ENCODE measurements at places on chromosomes 16 and 17.

GRCh38 chr16:49350265-49351095 lies 23.1 kb upstream of the C16orf78 start:
- DNase-seq = peak; percentile 9

- peak; percentile 93 for DNase-seq
These were observed 57.3 kb upstream of the BCO1 start for GRCh38 chr16:81181013-81181720.

DNA sequence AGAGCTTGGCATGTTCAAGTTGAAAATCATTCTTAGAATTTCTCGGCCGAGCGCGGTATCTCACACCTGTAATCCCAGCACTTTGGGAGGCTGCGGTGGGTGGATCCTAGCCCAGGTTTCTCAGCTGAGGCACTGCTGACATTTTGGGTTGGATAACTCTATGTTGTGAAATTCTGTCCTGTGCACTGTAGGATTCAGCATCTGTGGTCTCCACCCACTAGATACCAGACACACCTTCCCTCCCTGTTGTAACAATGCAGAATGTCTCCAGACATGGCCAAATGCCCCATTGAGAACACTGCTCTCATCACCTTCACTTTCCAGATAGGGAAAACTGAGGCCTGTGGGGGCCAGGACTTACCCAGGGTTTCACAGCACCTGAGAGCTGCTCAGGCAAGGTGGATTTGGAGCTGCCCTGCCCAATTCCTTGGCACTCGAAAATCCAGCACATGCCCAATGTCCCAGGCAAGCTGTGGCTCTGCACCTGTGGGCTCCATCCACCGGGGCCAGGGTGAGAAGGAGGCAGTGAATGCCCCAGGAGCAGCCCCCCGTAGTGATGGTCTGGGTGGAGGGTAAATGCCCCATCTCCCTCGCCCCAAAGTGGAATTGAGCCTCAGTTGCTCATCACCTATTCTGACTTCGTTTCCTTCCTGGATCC lies 20.2 kb upstream of the TVP23A start:
- DNase-seq = no peak

- DNase-seq = peak; percentile 39
These were observed 256.9 kb downstream of the C16orf95 start for GRCh38 chr16:87060034-87060986.

- DNase-seq = peak; percentile 80
These were observed 30.6 kb upstream of the MMD start for GRCh38 chr17:55452139-55452790.

DNA sequence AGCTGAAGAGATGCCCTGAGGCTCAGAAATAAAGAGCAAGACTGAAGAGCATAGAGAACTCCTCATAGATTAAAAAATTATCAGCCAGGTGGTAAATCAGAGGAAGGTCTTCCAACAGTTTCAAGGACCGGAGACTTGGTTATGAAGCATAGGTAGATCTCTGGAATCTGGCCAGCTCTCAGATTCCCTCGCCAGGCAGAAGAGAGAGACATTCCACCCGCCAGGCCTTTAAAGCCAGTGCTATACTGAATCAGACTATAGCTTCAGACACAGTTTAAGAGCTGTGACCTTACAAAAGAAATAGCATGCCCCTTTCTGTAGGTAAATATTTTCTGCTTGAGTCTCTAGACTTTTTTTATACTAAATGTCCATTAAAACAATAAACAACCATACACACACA lies 70.3 kb downstream of the NFATC3 start:
- DNase-seq = no peak

DNA sequence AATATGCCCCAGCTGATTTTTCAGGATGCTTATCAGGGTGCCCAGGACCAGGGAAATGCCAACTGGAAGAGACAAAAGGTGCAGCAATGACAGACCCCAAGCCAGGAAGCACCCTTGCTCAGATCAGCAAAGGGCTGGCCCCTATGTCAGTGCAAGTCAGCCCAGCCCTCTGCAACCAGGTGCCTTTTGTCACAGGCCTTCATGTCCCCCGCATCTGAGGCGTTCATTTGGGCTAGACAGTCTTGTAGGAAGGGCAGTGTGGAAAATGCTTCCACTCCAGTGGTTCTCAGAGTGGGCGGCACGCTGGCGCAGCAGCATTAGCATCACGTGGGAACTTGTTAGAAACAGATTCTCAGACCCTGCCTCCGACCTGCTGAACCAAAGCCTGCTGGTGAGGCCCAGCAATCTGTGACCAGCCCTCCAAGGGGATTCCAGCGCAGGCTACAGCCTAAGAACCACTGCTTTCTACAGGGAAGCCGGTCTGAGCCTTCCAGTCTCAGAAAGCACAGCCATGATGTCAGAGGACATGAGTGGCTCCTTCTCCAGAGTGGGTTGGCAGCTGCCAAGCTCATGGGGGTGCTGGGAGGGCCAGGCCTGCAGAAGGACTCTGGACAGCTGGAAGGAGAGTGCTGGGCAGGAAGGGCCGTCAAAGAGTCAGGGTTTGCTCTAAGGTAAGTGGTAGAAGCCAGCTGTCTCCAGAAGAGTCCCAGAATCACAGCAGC lies 13.1 kb downstream of the SLC47A2 start:
- no peak for DNase-seq

DNA sequence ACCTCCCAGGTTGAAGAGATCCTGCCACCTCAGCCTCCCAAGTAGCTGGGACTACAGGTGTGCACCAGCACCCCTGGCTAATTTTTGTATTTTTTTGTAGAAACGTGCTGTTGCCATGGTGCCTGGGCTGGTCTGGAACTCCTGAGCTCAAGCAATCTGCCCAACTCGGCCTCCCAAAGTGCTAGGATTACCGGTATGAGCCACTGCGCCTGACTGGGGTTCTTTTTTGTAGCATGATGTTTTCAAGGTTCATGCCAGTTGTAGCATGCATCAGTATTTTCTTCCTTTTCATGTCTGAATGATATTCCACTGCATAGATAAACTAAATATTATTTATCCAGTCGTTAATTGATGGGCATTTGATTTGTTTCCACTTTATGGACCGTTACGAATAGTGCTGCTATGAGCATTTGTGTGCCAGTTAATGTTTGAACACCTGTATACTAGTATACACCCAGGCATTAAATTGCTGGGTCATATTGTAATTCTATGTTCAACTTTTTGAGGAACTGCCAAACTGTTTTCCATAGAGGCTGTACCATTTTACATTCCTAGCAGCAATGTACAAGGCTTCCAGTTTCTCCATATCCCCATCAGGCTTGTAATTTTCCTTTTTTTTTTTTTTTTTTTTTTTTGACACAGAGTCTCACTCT lies 24.8 kb upstream of the CEP20 start:
- no peak for DNase-seq

- no peak for DNase-seq
These were observed 63.9 kb upstream of the ARL4D start for GRCh38 chr17:43334738-43335402.

DNA sequence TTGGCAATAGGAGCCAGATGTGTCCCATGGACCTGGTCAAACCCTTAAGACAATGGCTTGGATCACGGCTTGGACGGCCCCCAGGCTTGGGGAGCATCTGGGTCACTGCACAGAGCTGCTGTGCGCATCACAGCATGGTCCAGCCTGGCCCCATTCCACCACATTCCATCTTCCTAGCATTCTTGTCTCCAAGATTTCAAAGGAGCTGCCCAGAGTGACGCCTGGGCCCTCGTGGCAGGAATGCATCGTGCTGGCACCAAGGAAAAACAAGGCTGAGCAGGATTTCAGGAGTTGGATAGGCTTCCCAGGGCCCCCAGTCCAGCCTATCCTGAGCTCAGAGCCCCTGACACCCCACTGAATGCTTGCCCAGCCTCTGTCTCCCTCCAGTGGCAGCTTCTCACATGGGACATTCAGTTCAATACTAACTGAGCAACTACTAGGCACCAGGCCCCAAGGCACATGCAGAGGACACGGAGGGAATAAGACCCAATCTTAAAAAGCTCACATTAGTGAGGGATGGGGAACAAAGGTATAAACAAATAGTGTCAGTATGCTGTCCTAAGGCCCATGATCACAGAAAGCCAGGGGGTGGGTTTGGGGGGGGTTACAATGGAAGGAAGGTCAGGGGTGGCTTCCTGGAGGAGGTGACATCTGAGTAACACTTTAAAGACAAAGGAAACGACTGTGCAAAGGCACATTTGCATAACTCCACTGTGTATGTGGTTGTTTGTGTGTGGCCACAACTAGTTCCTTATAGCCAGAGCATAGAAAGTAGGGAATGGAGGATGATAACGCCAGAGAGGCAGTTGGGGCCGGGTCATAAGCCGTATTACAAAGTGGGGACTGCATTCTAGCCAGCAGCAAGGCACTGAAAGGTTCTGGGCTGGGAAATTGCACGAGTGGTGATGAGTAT lies 34.1 kb downstream of the TK2 start:
- no peak for DNase-seq

DNA sequence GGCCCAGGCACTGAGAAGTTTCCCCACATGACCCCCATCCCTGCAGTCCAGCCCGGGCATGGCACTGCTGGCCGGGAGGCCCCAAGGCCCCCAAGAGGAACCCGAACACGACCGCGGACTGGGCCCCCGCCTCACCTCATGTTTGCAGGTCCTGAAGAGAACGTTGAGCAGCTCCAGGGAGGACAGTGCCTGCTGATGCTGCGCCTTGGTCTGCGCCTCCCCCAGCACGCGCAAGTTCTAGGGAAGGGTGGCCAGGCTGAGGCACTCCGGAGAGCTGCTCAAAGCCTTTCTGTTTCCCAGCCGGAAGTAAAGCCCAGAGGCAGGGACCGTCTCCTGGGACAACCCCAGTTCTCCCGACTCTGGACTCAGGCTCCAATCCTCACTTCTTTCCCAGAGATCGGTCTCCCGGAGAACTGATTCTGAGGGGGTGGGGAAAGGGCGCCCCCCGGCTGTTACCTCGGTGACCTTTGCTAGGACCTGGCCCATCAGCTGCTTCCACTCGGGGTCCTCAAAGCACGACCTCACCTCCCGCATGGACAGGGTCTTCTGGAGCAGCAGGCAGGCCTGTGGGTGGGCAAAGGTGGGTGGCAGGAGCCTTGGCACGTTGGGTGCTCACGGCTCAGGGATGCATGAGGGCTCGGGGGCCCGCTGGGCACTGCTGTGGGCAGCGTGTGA lies 13.7 kb downstream of the MYBBP1A start:
- no peak for DNase-seq

DNA sequence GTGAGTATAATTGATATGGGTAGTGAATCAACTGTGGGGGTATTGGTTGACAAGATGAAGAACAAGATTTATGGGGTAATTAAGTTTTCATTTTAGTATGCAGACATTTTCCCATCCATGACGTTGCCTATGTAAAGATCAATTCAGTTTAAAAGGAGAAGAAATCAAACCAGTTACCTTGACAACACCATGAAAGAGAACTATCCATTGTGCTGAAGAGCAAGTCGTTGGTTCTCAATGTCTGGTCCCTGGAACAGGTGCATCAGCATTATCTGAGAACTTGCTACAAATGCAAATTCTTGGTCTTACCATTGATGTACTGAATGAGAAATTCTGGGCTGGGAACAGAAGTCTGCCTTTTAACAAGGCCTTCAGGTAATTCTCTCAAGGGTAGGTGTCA lies 801 bp upstream of the OR4D2 start:
- no peak for DNase-seq

DNA sequence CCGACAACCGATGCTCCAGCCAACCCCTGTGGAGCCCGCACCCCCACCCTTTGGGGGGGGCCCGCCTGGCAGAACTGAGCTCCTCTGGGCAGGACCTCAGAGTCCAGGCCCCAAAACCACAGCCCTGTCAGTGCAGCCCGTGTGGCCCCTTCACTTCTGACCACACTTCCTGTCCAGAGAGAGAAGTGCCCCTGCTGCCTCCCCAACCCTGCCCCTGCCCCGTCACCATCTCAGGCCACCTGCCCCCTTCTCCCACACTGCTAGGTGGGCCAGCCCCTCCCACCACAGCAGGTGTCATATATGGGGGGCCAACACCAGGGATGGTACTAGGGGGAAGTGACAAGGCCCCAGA lies 17.9 kb downstream of the NGFR start:
- no peak for DNase-seq

DNA sequence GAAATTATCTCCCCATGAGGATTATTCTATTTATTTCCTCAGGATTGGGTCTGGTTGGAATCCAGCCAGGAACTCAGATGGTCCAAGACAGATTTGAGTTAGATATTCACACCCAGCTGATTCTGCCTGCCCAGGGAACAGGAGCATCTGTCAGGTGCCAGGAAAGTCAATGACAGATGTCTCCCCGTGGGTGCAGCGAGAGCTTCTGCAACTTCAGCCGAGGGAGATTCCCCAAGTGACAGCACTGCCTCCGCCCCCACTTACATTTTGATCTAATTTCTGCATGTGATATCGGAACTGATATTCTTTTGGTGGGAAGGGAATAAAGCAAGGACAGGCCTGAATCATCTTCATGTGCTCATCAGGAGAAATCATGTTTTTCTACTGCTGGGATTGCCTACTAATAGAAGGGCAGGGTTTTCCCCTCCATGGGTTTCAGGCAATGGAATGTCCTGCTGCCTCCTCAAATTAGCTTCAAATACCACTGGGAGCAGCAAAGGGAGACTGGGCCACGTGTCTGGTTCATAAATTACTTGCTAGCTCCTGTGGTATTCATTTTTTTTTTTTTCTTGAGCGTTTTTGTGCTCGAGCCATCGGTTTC lies 15.7 kb upstream of the DHX8 start:
- DNase-seq = peak; percentile 54

- no peak for DNase-seq
These were observed 51.1 kb upstream of the CACNG5 start for GRCh38 chr17:66783656-66784381.

DNA sequence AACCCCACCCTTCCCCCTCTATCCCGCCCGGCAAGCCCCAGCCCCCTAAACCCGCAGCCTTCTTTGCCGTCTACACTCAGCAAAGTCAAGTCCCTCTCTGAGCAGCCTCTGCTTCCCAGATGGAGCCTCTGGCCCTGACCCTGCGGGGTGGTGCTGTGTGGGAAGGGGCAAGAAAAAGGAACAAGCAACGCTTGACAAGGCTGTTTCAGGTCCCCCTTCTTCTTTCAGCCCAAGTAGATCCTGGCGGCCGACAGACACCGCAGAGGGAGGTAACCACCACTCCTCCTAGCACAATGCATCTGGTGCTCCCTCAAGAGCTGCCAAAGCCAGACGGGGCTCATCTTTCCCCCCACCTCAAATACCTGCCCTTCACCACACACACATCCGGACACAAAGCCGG lies 178.3 kb downstream of the ENGASE start:
- no peak for DNase-seq

- no peak for DNase-seq
These were observed 1.8 kb downstream of the KIF1C start for GRCh38 chr17:4999430-5000093.

DNA sequence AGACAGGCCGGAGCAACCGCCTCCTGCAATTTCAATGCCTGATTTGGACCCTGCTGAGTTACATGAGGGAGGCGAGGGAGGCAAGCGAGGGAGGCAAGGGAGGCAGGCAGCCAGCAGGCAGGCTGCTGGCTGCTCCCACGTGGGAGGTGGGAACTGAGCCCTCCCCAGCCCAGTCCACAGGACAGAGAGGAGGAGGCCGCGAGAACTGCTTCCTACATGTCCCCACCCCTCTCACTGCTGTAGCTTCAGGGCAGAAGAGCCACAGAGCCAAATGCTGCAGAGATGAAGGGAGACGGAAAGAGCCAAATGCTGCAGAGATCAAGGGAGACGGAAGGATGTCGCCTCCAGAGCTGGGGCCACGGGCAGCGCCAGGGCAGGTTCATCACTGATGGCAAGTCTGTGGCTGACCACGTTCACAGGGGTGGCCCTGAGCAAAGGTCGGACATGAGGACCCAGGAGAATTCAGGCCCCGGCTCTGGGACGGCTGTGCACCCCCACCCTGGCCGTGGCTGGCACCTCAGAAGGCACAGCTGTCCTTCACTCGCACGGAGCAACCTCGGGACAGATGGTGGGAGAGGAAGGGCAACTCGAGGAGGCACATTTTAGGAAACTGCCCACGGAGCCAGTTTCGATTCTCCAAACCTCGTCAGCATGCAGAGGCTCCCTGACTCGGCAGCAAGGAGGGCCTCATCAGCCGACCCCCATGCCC lies 21.5 kb downstream of the RPH3AL start:
- DNase-seq = no peak
